Ureter (tissue), 1 donor: ENCODE measurements at places on chromosomes 12 and 14.

- no peak for DNase-seq
Measured at GRCh38 chr12:40499856-40500255, 192.4 kb upstream of the CNTN1 start.

- no peak for DNase-seq
Measured at GRCh38 chr12:67885375-67886169, 103.7 kb upstream of the IFNG-AS1 start.

- DNase-seq = no peak
Measured at GRCh38 chr12:96448300-96448699, 41.1 kb upstream of the CFAP54 start.

- no peak for DNase-seq
Measured at GRCh38 chr12:28209782-28210181, 19.5 kb downstream of the CCDC91 start.

- DNase-seq = no peak
Measured at GRCh38 chr14:40599725-40600124, 1007.0 kb upstream of the LRFN5 start.

GRCh38 chr14:90607141-90607540, 209.1 kb downstream of the TTC7B start:
- DNase-seq = no peak

- DNase-seq = no peak
Measured at GRCh38 chr14:67371247-67372148, 11.4 kb downstream of the EIF2S1 start.

- DNase-seq = no peak
Measured at GRCh38 chr12:64696080-64696741, 63.0 kb downstream of the GNS start.

DNA sequence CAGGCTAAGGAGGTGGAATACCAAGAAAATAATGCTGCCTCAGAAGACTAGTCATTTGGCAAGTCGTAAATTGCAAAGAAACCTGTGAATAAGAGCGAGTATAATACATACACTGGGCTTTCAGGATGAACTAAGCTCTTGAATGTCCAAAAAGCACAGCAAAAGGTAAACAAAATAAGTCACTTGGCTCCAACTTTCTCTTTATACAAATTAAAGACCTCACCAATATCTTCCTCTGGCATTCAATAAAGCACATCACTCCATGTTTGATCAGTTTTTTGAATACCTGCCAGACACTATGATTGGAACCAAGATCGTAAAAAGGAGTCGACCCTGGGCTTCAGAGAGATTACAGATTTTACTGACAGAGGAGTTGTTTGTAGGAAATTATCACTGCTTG, 3.5 kb downstream of the DICER1 start:
- no peak for DNase-seq

- no peak for DNase-seq
Measured at GRCh38 chr12:76898442-76898841, 19.6 kb upstream of the CSRP2 start.

DNA sequence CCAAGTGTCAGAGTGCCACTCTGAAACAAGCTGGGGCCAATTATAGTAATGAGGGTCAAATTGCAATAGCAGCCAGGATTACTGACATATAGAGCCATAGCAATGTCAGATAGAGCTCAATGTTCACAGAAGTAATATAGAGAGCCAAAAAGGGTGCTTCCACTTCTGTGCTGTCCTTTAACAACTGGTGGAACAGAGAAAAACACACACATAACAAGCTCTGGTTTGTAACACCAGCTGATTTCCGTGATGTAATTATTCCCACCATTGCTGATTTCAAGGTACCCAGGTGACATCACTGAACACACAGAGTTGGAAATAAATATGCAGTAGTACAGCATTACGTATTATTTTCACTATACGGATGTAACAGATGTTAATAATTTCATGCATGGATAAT, 3.0 kb upstream of the CLEC2B start:
- DNase-seq = no peak

DNA sequence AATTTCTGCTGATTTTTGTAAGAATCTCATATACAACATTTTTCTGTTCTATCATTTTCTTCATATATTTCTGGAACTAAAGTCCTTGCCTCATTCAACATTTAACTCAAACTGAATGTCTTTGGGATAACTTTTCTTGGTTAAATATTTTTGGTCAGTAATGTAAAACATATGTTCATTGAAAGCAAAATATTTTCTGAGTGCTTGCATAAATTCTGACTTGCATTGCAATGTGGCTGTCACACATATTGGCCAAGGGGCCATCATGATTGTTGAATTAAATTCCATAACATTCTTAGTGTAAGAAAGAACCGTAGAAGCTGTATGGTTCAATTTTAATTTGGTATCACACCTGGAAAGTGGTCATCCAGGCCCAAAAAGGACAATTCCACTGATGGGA, 369.4 kb downstream of the GALC start:
- DNase-seq = no peak

- no peak for DNase-seq
Measured at GRCh38 chr12:94109160-94109559, 39.2 kb upstream of the PLXNC1 start.

GRCh38 chr12:56510786-56511185, 10.8 kb upstream of the RBMS2 start:
- DNase-seq = no peak

DNA sequence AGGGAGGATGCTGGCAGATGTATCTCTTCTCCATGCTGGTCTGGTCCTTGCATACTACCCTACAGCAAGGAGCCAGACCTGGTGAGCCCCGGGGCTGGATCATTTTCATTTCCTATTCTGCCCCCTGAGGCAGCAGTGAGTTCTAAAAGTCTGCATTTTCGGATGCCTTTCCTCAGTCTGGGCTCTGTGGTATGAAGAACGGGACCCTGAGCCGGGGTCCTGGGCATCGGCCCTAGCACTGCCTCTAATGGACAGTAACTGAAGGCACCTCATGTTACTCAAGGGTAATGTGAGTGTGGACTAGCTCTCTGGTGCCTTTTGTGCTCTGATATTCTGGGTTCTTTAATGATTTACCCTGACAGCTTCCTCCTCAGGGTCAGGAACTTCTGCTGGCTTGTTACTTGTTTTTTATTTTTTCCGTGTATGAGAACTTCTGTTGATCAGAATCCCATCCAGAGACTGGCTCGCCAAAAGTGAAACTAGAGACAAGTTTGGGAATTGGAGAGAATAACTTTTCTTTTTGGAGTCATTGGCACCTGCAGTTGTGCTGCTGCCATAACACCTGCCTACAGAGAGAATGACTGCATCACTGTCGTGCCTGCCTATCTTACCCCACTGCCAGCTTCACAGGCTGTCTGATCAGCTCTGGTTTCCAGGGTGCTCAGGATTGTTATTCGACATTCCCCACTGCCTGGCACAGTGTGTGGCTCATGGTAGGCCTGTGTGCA, 62.3 kb downstream of the SUSD6 start:
- DNase-seq = no peak
